T follicular helper cell (primary cell): ENCODE measurements at places on chromosomes 5 and 9.

DNA sequence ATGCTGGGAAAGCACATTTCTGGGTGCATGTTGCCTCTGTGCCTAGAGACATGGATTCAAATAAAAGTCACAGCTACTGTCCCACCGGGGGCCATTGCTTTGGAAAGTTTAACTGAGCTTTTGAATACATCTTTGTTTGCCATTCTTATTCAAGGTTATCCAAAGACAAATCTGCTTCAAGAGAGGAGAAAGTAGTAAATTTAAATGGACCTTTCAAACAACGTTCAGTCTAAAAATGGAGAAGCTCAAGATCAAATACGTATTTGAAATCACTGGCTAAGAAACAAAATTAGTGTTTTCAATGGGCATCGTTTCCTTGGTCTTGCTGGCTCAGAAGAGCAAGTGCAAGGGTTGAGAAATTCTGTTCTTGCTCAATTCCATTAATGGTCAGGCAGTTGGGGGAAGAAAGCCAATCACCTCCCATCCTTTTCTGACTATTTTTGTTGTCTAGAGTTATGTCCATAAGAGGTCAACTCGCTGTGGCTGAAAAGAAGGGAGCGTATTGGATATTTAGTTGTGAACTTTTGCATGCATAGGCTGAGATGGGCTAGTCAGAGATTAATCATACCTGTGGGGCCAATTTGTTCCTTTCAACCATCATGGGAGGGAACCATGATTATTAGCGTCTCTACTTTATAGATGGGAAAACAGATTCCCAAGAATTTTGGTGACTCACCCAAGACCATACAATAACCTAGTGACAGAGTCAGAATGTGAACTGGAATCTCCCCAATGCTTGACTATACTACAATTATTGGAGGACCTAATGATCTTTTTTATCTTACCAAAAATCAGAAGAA is 276.2 kb upstream of the TNC start:
- no peak for DNase-seq

GRCh38 chr5:130528474-130528873 is 624.2 kb downstream of the CHSY3 start:
- DNase-seq: no peak

DNA sequence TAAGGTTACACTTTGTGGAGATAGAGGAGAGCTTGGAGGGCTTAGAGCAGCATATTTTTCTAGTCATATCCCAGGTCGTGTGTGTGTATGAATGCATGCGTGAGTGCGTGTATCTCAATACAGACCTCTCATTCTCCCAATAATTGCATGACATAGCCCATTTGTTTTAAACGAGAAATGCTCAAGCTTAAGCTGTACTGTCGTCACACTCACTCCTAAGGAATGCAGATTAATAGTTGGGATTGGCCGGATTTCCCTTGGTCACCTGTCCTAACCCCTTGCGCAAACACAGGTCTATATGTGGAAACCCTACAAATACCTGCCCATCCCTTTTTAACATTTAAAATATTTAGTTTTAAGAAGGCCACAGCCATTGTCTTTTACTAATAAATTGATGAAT is 165.8 kb downstream of the SEMA5A start:
- DNase-seq: no peak

- no peak for DNase-seq
Observed at GRCh38 chr9:34085581-34086500, 37.2 kb upstream of the UBAP2 start.

GRCh38 chr9:68530618-68531017 is 10.1 kb downstream of the TMEM252 start:
- no peak for DNase-seq

GRCh38 chr9:113310538-113310937 is 7.4 kb upstream of the RNF183 start:
- DNase-seq: no peak

DNA sequence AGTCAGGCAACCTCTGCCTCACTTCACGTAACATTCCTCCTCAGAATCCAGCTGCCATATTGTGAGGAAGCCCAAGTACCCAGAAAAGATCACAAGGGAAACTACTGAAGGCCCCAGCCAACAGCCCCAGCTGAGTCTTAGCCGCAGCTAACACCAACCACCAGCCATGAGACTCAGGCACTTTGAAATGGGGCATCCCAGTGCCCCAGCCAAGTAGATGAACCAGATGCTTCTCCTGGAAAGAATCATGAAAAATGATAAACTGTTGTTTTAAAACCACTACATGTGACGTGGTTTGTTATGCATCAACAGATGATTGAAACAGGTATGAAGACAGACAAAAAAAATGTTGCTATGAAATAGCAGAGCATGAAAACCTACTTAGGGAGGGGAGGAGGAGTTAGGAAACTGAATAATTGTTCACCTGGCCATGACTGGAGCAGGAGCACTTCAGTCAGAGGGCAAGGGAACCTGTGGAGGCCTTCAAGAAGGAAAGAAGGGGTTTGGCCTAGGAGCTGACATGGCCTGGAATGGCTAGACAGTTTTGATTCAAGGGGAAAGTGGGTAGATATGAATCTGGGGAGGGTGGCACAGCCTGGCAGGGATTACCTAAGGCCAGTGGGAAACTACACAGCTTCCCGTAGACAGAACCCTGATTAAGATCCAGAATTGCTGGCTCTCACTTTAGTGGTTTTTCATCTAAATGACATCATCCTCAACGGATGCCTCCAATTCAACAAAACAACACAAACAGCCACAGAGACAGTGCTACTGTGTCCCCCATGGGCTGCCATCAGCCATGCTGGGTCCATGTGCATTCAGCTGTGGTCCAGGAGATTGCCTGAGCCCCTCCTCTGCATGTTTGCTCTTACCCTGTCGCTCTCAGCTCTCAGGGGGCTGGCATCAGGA is 211.6 kb downstream of the SYK start:
- no peak for DNase-seq

DNA sequence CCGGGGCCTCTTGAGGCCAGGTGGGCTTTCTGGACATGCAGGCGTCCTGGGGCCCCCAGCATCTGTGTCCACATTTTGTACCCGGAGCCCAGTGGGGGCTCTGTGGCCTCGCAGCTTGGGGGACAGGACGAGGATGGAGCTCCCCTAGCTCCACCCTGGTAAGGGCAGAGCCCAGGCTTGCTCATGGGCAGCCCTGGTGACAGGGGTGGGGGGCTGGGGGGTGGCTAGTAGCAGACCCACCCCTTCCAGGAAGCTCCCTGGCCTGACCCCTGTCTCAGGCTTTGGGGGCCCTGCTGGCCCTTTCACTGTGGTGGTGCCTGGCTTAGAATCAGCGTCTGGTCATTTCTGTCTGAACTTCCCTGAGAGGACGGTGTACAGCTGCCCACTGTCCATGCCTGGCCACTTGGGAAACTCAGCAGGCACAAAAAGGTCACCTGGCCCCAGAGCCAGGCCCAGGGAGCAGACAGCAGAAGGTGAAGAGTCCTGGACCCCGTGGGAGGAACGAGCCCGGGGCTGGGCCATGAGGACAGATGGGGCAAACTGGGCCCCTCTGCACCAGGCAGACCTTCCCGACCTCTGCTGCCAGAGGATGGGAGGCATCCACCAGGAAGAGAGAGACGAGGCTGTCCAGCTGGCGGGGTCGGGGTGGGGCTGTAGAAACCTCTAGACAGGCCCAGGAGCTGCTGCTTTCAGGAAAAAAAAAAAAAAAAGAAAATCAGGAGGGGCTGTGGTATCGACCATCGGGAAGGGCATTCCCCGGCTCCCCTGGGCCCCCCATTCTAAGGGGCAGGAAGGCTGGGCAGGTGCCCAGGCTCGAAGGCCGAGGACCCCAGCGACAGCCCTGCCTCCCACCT is 52.8 kb downstream of the EXD3 start:
- DNase-seq: no peak

GRCh38 chr5:39730006-39730405 is 305.2 kb upstream of the DAB2 start:
- DNase-seq: no peak

- DNase-seq: no peak
Observed at GRCh38 chr9:61667559-61668121, 477.8 kb downstream of the SPATA31A7 start.

DNA sequence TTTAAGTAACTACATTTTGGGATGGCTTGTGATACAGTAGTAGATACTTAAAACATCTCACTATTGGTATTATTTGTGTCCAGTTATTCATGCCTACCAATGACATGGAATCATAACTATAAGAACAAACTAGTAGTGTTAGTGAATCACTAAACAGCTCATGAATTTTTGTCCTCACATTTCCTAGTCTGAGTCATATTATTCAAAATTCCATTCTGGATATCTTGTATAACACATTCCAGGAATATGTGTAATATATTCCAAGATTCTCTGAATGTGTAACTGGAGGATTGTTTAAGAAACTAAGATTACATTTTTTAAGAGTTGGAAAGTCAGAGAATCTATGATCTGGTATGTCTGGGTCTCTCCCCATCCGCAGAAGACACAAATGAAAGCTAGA is 565.3 kb upstream of the ZNF608 start:
- DNase-seq: no peak

- DNase-seq: no peak
Observed at GRCh38 chr5:132629230-132629944, 28.6 kb upstream of the IL13 start.

DNA sequence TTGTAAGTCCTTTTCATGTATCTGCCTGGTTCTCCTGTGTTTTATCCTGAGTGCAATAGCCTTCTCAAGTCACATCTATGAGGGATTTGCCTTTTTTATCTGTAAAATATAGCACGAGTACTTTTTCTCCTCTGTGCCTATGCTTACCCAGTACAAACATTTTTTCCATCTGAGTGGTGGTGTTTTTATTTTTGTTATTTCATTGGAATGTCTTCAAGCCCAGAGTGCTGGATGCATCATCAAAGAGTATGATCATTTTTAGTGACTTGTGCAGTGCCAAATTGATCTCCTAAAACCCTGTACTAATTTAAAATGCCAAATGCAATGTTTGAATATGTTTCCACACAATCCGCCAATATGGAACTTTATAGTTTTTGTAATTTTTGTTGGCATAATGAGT is 86.1 kb downstream of the TLE4 start:
- no peak for DNase-seq

DNA sequence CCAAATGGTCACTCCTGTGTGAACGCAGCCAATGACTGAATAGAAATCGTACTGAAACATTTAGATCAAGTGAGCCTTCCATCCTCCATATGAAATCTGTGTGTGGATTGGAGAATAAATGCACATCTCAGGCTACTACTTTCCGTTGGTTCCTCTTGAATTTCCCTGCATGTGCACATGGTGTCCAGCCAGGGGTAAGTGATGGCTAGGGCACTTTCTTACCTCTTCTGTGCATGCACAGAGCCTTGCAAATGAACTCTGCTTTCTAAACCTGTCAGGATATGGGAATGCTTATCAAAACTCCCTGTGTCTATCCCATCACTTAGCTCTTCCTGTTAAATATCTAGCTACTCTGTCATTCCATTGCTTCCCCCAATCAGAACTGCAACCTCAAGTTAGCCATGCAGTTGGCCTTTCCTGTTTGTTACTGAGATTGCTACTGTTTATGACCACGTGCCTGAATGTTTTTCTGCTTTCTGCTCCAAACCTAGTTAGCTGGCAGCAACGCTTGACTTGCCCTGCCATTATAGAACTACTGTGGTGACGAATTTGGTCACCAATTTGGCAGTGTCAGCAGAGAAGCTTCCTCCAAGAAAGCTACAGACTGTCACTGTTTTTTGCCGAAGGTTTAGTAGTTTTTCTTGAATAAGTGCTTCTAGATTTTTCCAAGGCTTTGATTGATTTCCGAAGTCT is 661.6 kb downstream of the LRRC70 start:
- DNase-seq: no peak

DNA sequence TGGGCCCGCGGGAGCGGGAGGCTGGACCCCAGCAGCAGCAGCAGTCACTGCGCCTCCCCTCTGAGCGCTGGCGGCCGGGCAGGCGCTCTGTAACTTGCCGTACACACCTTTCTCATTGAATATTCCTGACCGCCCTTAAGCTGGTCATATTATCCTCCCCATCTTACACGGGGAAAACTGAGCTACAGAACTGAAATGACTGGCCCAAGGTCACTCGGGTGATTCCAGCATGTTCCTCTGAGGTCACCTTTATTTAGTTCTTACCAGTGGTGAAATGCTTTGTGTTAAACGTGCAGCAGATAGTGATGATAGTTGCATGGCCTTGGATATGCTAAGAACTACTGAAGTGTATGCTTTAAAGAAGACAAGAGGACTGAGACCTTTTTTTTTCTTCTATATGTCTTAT is 607 bp downstream of the UQCRQ start:
- no peak for DNase-seq

DNA sequence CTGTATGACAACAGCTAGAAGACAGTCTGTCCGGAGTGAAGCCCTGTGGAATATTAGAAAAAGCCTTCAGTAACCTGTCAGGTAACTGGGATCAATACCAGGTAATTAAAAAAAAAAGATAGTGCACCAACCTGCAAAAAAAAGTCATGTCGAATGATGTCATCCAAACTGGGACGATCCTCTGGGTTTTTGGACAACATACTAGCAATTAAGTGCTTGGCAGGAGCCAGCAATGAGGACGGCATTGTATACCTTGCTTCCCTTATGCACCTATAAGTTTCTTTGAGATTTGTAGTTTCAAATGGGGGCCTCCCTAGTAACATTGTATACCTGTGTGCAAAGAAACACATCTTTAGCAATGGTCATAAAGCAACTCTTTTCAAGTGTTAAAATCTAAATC is 2.8 kb downstream of the PLK2 start:
- DNase-seq: no peak

DNA sequence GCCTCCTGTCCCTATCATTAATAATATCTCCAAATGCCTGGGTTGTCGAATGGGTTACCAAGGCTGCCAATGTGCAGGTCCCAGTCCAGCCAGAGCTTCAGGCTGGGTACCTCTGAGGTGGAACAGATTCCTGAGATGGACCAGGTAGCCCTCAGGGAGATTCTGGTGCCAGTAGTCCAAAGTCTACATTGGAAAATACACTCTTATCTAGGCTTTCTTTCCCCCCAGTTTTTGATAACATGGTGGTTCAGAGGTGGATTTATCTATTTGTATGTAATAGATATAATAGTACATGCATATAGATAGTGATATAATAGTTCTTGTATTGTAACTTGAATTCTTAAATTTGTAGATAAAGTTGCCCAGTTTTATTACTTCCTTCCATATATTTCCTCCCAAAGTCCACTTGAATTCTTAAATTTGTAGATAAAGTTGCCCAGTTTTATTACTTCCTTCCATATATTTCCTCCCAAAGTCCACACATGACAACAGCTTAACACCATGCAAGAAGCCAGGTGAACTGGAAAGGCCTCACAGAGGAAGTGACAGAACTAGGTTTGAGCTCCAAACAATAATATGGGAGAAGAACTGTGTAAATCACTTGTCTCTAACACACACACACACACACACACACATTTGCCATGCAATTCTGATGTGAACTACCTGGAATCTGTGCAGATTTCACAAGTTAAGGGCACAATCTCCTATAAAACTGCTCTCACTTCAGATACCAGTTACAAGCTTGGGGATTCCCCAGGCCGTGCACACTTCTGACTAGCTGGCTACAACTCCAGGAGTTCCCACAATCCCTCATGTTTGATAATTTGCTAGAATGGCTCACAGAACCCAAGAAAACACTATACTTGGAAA is 30.7 kb upstream of the ERAP1 start:
- DNase-seq: no peak

GRCh38 chr5:134477462-134478245 is 47.8 kb upstream of the JADE2 start:
- DNase-seq: no peak
